ENCODE measurements at places on chromosomes 6 and 20.

- DNase-seq: no peak
These were observed 747 bp upstream of the TXNDC5 start for GRCh38 chr6:7911345-7911725.

- DNase-seq: peak; percentile 41
These were observed 92.1 kb downstream of the CRYBG1 start for GRCh38 chr6:106452628-106453027.

GRCh38 chr6:6764764-6765434, 176.4 kb downstream of the LY86 start:
- DNase-seq: no peak

GRCh38 chr6:108437821-108438220, 122.9 kb upstream of the FOXO3 start:
- DNase-seq: peak; percentile 3

GRCh38 chr6:3022765-3023662, 23.3 kb downstream of the NQO2 start:
- peak; percentile 6 for DNase-seq

GRCh38 chr20:6094063-6094462, 28.8 kb downstream of the FERMT1 start:
- no peak for DNase-seq

DNA sequence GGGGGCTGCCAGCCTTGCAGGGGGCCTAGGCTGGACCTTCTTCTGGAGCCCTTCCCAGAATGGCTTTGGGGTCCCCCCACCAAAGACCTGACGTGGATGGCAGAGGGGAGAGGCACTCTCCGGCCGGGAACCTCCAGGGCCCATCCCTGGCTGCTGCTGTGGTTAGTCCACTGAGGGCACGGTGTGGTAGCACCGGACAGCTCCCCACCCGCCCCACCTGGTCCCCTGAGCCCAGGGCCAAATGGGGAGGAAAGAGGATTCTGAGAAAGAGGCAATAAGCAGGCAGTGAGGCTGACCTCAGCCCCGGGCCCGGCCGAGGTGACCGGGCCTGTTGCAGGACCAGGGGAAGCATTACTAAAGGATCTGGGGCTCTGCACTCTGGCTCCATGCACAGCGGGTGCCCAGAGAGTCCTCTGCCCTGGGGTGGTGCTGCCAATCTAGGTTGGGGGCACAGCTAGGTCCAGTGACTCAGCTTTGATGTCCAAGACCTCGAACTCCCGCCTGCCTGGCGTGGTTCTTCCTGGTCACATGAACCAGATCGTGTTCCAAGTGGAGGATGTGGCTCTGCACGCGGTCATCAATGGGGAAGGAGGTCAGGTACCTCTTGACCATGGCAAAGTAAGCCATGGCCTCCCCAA, 2.2 kb downstream of the CENPB start:
- DNase-seq: no peak

GRCh38 chr6:167700199-167700598, 126.5 kb upstream of the AFDN start:
- DNase-seq: peak; percentile 23

DNA sequence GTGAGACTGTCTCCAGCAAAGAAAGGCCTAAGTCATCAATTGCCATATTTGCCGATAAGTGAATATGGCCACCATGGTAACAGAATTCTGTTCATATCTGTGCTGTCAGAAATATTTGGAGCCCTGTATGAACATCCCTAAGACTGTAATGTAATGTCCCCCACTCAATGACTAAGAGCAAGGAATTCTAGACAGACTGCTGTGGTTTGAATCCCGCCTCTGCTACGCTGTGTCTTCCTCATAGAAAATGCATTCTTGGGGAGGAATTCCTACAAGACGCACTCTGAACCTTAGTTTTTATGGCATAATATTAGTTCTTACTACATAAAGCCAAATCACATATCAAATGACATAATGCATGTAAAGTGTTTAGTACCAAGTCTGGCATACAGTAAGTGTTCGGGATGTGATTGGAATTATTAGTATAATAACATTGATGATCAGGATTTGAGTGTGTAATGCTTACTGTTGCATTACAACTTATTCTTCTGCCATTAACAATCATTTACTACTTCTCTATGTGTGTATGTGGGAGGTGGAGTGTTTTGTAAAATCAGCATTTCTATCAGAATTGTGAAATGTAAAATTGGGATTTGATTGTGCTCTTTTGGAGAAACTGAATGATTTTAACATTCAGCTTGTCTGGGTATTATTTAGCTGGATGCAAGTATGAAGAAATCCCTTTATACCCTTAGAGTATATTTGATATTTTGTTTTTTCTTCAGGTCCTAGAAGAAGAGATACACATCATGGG, 103.0 kb downstream of the OLIG3 start:
- peak; percentile 7 for DNase-seq

DNA sequence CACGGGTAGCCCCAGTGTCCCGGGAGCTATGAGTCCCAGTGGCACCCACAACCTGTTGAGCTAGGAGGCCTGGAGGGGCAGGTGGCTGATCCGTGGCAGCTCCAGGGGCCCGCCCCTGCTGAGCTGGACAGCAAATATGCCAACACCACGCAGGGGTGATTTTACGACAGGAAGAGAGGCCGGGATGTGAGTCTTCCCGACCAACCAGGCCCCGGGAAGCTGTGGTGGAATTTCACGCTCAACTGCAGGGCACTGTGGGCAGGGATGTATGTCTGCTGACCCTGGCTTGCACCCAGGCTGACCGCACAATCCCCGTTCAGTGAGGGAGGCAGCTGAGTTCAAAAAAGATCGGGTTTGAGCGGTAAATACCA, 183.9 kb downstream of the ERMARD start:
- DNase-seq: no peak

- DNase-seq: no peak
These were observed 81.8 kb downstream of the FYN start for GRCh38 chr6:111791415-111791814.

DNA sequence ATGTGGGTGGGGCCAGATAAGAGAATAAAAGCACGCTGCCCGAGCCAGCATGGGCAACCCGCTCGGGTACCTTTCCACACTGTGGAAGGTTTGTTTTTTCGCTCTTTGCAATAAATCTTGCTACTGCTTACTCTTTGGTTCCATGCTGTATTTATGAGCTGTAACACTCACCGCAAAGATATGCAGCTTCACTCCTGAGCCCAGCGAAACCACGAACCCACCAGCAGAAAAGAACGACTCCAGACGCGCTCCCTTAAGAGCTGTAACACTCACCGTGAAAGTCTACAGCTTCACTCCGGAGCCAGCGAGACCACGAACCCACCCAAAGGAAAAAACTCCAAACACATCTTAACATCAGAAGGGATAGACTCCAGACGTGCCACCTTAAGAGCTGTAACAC, 76.7 kb downstream of the TFAP2A start:
- no peak for DNase-seq

- no peak for DNase-seq
These were observed 148.9 kb downstream of the BCAS1 start for GRCh38 chr20:53921443-53921973.

GRCh38 chr6:75563032-75563431, 38.6 kb upstream of the SENP6 start:
- DNase-seq: peak; percentile 31

DNA sequence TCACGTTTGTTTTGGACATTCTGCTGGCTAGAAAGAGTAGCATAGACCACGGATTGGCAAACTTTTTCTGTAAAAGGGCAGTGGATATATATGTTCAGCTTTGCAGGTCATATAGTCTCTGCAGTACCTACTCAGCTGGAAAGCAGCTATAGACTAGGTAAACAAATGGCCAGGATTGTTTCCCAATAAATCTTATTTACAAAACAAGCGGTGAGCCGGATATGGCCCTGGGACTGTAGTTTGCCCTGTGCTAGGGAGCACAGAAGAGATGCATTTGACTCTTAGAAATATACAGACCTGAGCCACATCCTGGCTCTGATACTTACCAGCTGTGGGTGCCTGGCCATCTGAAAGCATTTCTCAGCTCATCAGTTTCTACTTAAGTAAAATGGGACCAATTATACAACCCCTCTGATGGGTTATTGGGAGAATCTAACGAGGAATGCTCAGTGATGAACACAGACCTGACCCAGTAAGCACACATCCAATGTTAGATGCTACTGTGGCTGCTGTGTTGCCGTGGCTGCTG, 120.7 kb downstream of the TSHZ2 start:
- no peak for DNase-seq

GRCh38 chr6:121436960-121437850, 1.8 kb downstream of the GJA1 start:
- DNase-seq: peak; percentile 77

DNA sequence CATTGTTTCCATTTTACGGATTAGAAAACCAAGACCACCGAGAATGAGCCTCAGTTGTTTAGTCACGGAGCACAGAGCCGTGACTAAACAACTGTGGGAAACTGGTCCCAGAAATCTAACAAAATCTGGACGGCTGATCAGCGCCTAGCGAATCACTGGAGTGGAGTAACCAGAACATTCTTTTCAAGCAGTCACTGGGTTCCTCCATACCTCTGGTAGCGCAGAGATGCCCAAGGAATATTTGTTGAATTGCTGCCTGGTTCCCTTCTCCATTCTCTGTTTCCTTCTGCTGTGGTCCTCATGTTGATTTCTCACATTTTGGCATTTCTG, 62.0 kb downstream of the GPX5 start:
- DNase-seq: peak; percentile 39

DNA sequence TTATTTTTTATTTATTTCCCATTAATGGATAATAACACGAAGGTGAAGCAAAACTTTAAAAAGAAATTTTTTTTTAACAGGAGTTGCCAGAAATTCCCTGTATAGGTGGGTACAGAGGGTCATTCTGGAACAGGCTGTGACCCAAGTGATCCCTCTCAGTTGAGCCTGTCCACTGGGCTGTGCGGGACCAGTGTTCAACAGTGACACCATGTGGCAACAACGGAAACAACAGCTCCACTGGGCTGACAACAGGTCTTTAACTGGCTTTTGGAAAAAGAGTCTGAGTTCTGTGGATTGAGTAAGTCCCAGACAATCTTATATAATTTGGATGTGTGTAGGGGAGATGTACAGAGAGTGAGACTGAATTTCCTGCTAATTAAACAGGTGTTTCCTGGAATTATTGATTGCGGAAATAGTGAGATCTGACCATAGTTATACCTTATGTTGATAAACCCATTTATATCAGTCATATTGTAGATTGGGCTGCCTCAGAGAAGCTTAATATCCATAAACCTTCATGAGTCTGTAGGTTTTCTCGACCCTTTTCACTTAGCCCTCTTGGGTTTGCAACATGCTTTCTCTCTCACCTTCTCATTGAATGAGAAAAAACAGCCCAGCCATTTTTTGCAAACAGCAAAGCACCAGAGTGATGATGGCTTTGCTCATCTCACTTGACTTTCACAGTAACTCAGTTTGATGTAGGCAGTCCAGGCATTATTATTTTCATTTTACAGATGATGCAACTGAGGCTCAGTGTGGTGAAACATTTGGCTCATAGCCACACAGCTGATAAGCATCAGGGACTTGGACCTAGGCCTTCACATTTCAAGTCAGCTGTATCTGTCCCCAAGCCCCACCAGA, 17.5 kb downstream of the KIAA1755 start:
- DNase-seq: no peak

All from fibroblast of skin of right biceps (primary cell).